ENCODE measurements at places on chromosomes 7 and 10. TPM values are rescaled to one million over a fixed set of nuclear protein-coding genes. Genes with fewer than 3 reads are reported as not detected.

- H3K36me3 ChIP-seq, result no peaks in the 10 kb centered on the region
- H3K27ac ChIP-seq, result no peak within 1 kb of the TSS
- H3K4me3 ChIP-seq, result no peak within 1 kb of the TSS
These were observed at the start of gene TFEC for GRCh38 chr7:116030651-116031276. Gene TFEC, minus strand, starts transcription at chr7:116030763. Its CDS starts 46,322 bp downstream, at chr7:115984441.

- no peak overlapping the region for H3K27ac ChIP-seq
- H3K4me3 ChIP-seq, result no peak overlapping the region
- no peak for DNase-seq
- peaks cover 52% of the 10 kb centered on the region for H3K27me3 ChIP-seq
These were observed 29.0 kb upstream of the HSPA12A start for GRCh38 chr10:116771101-116771958.

- no peaks in the 10 kb centered on the region for H3K4me1 ChIP-seq
- DNase-seq, result no peak
- H3K36me3 ChIP-seq, result no peaks in the 10 kb centered on the region
- H3K27me3 ChIP-seq, result peaks cover 25% of the 10 kb centered on the region
These were observed 25.4 kb downstream of the RET start for GRCh38 chr10:43102063-43102828.

TEX36 gene
- total RNA-seq, result not detected

CTNNA3 gene
- total RNA-seq, result not detected

All from activated naive CD8-positive, alpha-beta T cell treated with anti-CD3 and anti-CD28 coated beads for 36 hours (primary cell).